DMS53 (cell line): ENCODE measurements at places on chromosomes 4 and X.

DNA sequence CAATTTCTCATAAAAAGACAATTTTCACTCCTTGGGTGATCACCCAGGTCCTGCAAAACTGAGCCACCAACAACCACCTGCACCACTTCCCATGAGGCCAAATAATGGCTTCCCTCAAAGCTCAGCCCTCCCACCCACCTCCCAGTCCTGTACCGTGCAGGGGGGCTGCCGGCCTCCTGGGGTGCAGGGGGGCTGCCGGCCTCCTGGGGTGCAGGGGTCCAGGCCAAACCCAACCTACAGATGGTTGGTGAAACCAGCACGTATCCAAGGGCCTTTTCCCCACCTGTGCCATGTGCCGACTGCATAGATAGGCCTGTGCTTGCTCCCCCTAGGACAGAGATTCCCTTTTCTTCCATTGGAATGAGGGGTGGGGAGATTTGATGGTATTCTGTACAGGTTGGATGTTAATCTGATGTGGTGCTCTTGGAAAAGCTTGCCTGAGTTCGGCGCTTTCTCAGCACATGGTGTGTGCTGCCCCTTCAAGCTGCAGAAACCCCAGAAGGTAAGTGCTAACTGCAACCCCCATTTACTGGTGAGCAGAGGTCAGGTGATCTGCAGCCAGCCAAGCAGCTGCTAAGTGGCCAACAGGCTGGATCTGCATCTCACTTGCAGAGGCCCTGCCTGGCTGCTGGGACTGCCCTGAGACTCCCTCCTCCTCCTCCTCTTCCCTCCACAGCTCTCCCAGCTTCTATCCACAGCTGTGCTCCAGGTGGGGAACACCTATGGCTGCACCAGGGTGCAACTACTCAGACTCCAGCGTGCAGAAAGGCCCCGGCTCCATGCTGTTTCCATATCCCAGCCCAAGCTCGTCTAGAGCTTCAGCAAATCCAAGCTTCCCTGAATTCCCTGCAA is 38.8 kb downstream of the FRG1 start:
- DNase-seq, result no peak

- DNase-seq, result peak; percentile 3
Observed at GRCh38 chr4:64341711-64342110, 67.5 kb downstream of the TECRL start.

DNA sequence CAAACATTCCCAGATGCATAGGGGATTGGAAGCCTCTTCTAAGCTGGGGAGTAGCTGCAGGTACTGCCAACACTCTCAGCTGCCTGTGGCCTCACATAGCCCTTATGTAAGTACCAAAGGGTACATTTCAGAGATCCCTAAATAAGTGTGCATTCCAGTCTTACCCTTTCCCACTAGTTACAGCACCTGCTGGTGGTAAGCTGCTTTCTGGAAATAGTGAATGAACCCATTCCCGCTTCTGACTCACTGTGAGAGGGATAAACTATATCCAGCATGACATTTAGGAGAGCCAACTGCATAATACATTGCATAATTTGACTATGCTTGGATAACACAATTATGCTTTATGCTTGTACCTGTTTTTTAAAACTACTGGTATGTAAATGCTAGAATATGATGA is 149.0 kb downstream of the FAM13A start:
- no peak for DNase-seq

DNA sequence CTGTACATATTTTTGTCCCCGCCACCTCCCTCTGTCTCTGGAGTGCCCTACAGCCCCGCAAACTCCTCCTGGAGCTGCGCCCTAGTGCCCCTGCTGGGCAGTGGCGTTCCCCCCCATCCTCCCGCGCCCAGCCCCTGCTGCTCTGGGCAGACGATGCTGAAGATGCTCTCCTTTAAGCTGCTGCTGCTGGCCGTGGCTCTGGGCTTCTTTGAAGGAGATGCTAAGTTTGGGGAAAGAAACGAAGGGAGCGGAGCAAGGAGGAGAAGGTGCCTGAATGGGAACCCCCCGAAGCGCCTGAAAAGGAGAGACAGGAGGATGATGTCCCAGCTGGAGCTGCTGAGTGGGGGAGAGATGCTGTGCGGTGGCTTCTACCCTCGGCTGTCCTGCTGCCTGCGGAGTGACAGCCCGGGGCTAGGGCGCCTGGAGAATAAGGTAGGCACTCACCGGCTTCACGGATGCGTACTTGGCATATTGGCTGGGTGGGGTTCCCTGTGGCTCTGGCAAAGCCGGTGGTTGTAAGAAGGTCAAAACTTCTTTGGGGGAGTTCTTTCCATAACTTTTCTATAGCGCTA is 653 bp downstream of the HHIP start:
- peak; percentile 47 for DNase-seq

DNA sequence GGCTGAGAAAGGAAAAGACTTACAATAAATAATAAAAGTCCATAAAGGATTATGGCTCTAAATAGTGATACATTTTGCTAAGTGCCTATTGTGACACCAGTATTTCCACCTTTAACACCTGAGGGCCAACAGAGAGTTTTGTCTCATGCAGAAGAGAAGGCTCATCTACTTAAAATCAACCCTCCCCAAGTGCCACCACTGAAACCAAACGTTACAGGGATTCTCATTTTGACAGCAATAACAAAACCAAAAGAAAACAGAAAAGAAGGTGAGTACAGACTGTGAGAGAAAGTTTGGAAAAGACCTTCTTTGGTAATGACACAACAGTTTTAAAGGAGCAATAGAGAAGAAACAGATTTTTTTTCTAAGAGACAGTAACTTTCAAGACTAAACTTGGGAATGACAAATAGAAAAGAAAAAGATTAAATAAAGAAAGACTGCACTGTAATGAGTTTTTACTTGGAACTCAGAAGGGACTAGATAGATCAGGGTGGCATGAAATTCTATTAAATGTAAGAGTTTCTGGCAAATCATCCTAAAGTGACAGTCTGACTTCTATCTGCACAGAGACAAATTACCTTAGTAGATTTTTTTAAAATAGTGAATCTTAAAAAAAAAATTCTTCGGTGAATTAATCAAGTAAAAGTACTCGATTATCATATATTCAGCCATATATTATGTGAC is 109.7 kb downstream of the ZNF827 start:
- DNase-seq, result no peak

GRCh38 chr4:94536049-94536448 is 84.3 kb downstream of the PDLIM5 start:
- DNase-seq, result no peak

GRCh38 chrX:123518791-123519190 is 214.1 kb downstream of the THOC2 start:
- no peak for DNase-seq

GRCh38 chr4:63036159-63036866 is 1372.9 kb downstream of the TECRL start:
- no peak for DNase-seq

DNA sequence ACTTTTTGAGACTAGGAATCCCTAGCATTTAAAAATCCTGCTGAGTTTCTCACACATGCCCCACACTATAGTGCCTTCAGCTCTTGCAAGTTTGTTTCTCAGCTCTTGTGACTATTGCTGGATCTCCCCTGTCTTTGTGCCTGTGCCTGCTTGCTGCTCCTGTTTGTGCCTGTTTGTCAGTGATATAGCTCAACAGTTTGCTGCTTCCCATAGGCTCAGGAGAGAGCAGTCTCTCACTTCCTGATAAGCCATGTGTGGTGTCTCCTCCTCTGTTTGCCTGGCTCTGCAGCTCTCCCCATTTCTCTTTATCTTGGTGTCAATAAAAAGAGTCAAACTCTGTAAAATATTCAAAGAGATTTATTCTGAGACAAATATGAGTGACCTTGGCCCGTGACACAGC is 259.8 kb upstream of the CLNK start:
- DNase-seq, result no peak

DNA sequence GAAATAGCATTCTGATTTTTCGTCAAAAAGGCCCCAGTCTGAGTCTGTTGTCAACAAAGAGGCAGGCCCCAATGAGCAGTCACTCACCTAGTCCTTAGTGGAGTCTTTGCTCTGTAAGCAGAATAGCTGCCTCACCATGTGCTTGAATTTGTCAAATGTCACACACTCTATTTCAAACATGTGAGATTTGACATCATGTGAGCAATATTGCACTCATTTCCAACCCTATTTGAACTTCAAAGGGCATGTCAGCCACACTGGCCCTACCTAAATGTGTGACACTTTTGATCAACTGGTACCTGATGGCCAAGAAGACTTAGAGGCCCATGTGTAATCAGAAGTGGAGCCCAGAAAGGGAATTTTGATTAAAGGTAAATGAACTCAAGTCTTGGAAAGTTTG is 59.4 kb upstream of the PLAC1 start:
- DNase-seq, result no peak

GRCh38 chrX:16212024-16212423 is 44.7 kb downstream of the MAGEB17 start:
- peak; percentile 34 for DNase-seq

DNA sequence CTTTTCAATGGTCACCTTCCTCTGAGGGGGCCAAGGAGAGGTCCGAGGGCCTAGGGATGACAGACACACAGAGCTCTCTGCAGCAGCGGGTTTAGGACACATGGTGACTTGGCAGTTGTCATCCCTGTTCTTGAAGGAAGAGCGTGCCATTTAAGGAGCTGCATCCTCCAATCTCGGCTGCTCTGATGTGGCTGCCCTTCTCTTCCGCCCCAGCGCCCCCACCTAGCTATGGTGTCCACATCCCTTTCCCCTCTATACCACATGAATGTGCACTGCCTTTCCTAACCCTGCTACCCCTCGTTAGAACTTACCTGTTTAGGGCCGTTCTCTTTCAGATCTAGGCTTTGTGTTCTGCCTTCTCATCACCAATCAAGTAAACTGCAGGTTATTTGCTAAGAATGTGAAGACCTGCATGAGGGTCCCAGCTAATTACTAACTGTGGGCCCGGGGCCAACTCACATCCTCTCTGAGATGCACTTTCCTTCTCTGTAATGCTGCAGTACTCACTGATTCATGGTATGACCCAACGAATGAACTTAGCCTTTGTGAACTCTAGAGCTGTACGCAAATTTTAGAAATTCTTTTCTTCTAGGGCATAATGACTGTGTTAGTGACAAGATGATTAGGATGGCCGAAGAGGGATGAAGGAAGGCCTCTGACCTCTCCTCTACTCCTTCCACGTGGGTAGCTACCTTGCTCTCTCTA is 38.2 kb downstream of the CHST7 start:
- DNase-seq, result no peak

GRCh38 chr4:152713951-152714705 is 34.3 kb upstream of the TMEM154 start:
- DNase-seq, result no peak
